ENCODE measurements at places on chromosomes 1 and 21.

- DNase-seq: peak; percentile 54
Observed at GRCh38 chr1:67850151-67850551, 16.9 kb upstream of the GNG12 start.

DNA sequence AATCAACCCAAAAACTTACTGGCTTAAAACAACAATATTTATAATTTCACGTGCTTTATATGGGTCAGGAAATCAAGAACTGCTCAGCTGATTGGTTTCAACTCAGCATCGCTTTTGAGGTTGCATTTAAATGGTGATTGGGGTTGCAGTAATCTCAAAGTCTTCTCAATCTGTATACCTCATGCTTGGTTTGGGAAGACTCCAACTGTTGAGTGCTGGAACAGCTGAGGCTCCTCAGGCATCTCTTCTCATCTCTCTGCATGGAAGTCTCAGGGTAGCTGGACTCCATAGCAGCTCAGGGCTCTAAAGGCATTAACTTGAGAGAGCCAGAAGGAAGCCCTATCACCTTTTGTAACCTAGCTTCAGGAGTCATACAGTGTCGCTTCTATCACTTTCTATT lies 35.1 kb downstream of the AK5 start:
- no peak for DNase-seq

- no peak for DNase-seq
Observed at GRCh38 chr1:14820295-14821085, 222.0 kb downstream of the KAZN start.

- DNase-seq: no peak
Observed at GRCh38 chr1:54970901-54971300, 9.5 kb upstream of the TMEM61 start.

DNA sequence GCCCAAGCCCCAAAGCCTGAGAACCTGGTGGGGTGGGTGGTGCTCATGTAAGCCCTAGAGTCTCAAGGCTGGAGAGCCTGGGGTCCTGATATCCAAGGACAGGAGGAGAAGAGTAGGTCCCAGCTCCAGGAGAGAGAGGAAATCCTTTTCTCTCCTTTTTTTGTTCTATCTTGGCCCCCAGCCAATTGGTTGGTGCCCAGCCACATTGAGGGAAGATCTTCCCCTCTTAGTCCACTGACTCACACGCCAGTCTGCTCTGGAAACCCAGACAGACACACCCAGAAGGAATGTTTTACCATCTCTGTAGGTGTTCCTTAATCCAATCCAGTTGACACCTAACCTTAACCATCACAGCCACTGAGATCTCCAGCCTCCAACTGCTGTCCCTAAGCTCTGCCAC lies 16.2 kb upstream of the LIN9 start:
- no peak for DNase-seq

DNA sequence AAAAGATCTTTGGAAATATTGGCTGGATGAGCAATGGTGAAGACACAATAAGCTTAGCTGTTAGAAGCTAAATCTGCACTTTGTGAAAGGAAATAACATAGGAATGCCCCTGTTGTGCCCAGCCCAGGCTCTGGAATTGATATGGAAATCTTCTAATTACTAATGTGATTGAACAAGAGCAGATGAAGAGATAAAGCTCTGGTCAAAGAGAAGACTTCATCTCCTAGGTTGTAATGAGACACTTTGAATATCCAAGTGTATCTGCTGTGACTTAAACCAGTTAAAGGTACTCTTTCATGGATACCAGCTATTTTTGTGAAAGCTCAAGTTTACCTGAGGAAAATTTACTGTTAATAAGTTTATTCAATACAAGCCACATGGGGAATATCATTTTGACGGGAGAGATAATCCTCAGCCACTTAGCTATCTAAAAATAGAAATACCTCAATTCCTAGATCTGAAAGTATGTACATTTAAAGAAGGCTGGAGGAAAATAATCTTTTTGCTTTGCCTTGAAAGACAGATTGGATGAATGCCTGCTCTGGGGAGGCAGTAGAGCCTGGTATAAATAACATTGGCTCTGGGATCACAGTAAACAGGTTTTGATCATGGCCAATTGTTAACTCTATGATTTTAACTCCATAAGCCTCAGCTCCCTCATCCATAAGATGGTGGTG lies 494.0 kb upstream of the B3GALT2 start:
- peak; percentile 9 for DNase-seq

GRCh38 chr1:203282720-203283542 lies 22.4 kb upstream of the BTG2 start:
- peak; percentile 94 for DNase-seq

GRCh38 chr1:181062836-181063428 lies 25.6 kb upstream of the IER5 start:
- peak; percentile 84 for DNase-seq

GRCh38 chr1:17109892-17110554 lies 9.2 kb downstream of the PADI2 start:
- no peak for DNase-seq

DNA sequence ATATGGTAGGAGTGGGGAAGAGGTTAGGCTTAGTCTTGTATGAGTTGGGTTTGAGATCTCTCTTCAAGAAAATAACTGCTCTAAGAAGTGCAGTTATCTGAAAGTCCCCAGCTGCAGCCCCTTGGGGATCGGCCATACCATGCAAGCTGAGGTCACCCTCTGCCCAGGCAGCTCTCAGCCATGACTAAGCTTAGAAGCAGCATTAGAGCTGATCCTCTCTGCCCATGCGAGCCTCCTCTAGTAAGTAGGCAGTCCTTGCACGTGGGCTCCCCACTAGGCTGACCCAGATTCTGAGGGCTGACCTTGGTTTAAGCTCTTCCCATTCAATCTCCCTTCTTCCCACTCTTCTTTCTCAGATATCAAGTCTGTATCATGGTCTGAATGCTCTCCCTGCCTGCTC lies 121.0 kb upstream of the UBE2U start:
- no peak for DNase-seq

DNA sequence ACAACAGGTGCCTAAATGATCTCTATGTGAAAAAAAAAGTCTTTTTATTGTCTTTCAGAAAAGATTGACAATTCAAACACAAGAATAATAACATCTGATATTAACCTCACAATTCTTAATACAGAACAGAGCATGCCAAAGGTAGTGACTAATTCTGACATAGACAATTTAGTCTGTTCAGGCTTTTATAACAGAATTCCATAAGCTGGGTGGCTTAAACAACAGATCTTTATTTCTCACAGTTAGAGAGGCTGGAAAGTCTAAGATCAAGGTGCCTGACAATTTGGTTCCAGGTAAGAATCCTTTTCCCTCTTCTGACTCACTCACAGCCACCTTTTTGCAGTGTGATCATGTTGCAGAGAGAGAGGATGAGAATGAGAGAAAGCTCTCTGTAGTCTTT lies 27.0 kb downstream of the DPYD start:
- no peak for DNase-seq

DNA sequence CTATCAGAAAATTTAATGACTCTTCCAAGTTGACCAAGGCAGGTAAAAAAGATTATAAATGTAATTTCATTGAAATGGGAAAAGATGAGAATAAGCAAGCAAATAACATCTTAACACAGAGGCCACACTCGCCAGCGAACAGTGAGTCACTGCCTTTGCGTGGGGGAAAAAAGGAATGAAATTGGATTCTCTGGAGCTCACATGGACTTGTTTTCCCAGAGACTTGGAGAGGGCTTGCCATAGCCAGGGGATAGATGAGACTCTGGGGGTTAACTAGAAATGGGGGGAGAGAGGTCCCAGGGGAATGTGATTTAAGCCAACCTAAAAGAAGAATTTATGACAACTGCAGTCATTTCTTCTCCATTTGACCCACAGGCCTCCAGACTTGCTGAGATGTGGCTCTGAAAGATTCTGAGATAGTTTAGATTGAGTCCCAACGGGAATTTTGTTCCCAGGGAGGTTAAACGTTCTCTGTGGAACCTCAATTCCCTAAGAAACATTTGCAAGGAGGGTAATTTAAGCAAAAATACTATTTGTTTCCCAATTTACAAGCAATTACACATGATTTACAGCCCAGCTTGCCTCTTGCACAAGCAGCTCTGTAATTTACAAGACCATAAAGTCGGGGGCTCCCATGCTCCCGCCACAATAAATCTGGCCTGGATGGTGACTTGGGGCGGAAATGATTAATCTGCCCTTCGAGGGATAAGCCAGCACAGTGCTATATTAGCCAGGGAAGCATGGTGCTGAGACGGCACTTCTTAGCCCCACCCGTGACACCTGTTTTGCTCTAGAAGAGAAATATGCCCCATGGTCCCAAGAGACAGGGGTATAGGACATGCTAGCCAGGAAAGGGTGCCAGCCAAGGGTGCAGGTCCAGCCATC lies 68.8 kb downstream of the GRIK3 start:
- DNase-seq: peak; percentile 36

DNA sequence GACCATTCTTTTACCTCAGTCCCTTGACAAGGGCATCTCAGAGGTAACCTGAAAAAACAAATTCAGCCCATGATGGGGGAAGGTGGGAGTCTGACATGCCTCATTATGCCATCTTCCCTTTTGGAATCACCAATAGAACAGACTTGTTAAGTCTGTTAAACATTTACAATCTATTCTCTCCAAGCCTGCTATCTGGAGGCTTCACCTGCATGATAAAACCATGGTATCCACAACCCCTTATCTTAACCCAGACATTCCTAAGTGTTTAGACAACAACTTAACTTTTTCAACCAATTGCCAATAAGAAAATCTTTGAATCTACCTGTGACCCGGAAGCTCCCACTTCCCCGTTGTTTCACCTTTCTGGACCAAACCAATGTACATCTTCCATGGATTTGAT lies 233.0 kb upstream of the CACYBP start:
- no peak for DNase-seq

GRCh38 chr1:51535006-51535592 lies 16.0 kb upstream of the EPS15 start:
- peak; percentile 48 for DNase-seq

- DNase-seq: no peak
Observed at GRCh38 chr1:228935198-228935663, 200.0 kb downstream of the RHOU start.

DNA sequence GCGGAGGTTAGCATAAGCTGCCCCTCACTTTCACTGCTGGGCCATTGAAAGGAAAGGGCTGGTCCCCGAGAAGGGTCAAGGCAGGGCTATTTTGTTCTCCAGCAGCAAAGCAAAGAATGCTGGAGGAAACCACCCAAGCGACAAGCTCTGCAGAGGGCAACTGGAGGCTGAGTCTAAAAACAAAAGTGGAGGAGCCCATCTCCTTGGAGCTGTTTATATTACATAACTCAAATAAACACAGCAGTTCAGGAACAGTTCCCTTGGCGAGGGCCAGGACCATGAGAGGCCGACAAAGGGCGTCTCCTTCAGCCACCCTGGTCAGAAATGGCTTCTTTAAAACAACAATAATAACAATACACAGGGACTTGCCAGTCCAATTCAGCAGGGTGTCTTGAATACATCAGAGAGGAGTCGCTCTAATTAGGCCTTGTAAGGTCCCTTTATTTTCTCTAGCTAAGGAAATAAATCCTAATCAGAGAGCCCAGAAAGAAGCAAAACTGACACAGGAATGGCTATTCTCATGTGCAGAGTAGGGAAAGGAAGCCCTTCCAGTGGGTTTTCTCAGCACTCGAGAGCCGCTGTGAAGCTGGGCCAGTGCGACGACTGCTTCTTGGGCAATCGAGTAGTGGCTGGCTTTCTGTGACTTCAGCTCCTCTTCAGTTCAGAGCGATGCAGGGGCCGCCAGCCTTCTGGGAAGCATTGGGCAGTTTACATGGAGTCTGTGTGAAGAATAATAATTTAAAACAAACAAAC lies 57.0 kb upstream of the TARBP1 start:
- DNase-seq: no peak

GRCh38 chr1:17772615-17773212 lies 17.6 kb downstream of the ACTL8 start:
- no peak for DNase-seq

DNA sequence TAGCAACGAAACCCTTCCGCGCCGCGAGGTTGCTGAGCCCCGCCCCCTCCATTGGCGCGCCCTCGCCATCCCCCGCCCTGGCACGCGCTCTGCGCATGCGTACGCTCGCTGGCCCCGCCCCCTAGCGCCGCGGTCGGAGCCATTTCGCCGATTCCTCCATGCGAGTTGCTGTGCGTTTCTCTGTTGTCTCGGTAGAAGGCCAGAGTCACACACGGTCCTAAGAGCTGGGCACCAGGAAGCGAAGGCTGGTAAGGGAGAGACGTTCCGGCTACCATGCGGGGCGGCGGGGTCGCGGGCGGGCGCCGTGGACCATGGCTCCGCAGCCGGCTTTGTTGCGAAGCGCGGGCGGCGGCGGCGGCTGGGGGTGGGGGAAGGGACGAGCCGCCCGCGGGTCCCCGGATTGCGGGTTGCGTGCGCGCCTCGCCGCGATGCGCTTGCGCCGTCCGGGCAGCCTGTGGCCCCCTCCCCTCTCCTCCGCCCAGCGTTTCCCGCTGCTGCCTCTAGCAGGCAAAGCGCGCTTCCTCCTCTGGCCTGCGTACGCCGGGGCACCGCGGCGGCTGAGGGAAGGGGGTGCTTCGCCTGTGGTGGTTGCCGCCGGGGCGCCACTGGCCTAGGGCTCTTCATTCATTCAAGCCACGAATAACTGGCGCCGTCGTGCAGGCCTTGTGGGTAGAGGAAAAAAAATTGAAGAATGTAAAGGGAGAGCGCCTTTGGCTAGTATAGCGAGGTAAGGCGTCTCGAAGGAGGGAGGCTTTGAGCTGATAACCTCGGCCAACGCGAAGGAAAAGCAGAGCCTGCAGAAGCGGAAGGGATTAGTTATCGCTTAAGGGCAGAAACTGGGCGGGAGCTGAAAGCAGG lies at the start of gene DHX9:
DHX9 (plus strand) TSS at position 139 of the 858 bp plus-strand sequence. CDS start 3,220 bp downstream, outside the sequence.
- peak; percentile 89 for DNase-seq

GRCh38 chr1:90027281-90027680 lies 32.4 kb downstream of the ZNF326 start:
- no peak for DNase-seq

DNA sequence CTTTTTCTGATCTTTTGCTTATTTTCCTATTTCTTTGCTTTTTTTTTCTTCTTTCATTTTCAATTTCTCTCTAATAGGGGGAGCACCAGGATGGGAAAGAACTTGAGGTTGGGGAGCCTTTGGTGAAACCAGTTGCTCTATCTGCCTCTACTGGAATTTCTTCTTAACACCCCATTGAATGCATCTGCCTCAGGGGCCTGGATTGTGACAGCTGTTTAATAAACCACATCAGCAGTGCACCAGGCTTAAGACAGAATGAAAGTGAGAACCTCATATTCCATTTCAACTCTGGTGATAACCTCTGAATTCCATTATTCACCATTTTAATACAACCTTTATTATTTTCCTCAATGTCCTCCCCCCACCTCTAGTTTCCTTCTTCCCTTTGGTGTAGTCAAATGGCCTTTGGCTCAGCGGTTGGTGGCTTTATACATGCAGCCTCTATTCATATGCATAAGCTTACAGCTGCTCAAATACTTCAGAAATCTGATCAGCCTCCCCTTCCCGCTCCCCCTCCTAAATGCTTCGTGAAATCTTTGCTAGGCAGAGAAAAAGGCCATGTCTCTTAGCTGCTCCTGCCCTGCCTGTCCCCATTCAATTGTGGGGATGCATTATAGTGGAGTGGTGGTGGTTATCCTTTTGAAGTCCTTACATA lies 537.3 kb upstream of the PLXNA2 start:
- no peak for DNase-seq

Data from SK-N-DZ (cell line).